ENCODE measurements at places on chromosomes 11 and 22. TPM values are rescaled to one million over a fixed set of nuclear protein-coding genes. Genes with fewer than 3 reads are reported as not detected.

- DNase-seq: no peak
These were observed 138.6 kb upstream of the ARHGAP20 start for GRCh38 chr11:110850846-110851245.

DNA sequence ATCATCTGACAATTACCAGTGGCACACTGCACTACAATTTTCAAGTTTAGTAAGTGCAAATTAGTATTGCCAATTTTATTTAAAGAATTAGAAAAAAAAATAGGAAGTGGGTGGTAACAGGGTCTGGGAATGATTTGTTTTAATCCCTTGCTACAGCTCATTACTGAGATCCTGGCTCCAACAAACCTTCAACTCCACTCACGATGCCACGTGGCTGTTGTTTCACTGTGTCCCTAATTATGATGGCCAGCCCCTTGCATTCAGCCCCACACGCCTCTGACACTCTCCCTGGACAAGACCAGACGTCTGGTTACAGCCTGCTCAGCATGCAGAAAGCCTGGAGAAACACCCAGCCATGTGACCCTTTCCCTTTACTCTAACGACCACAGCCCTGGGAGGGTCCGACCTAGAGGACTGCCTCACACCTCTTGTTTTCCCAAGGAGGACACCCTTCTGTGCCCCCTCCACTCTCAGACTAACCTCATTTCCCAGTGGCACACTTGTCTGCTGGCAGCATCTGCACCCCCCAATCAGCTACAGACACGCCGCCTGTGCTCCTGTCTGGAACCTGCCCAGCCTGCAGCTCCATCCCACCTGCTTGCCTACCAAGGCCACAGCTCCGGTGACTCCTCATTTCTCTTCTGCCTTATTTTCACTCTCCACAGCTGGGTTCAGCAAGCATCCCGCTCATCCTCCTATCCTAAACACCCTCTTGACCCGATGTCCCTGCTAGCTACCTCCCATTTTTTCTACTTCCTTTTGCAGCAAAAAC, 18.5 kb upstream of the SLC25A1 start:
- no peak for DNase-seq

RAB3IL1 gene
- 31.5 TPM for total RNA-seq

RFPL1 gene
- total RNA-seq: not detected

APOL3 gene
- total RNA-seq: 59.5 TPM

Data from esophagus muscularis mucosa (tissue), 4 donors.